ENCODE measurements at places on chromosomes 12 and 14. TPM values are rescaled to one million over a fixed set of nuclear protein-coding genes. Genes with fewer than 3 reads are reported as not detected.
A peak's percentile ranks its signal among the peaks of the same experiment; 100 is the strongest.

Gene ORMDL2
- total RNA-seq: 80.8 TPM

Gene C1QL4
- total RNA-seq: not detected

Gene SAV1
- 32.3 TPM for total RNA-seq

Gene BIN2
- total RNA-seq: 46.0 TPM

Gene CACNB3
- 42.5 TPM for total RNA-seq

GRCh38 chr14:85325134-85326017, 204.6 kb upstream of the FLRT2 start:
- no peak overlapping the region for H3K27ac ChIP-seq
- no peaks in the 10 kb centered on the region for H3K36me3 ChIP-seq
- no peak overlapping the region for H3K4me3 ChIP-seq

DNA sequence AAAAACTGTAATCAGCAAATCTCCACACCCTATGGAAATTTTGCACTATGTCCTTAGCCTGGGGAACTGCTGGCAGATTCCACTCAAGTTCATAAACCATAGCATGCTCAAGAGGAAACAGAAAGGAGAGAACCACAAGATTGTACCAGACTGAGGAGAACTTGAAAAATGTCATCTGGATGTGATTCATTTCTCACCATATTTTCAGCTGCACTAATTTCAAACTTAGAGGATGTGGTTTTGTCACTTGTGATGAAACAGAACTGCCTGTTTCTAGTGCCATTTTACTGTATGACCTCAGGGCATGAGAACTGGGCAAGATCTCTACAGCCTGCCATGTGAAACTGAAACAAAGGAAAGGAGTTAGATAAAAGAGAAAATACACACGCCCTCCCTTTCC, 1493.1 kb upstream of the FLRT2 start:
- H3K36me3 ChIP-seq: no peaks in the 10 kb centered on the region
- DNase-seq: no peak
- H3K27me3 ChIP-seq: no peaks in the 10 kb centered on the region
- no peak overlapping the region for H3K4me3 ChIP-seq
- H3K4me1 ChIP-seq: no peaks in the 10 kb centered on the region

GRCh38 chr14:95044463-95045105, 112.7 kb downstream of the DICER1 start:
- no peak overlapping the region for H3K4me3 ChIP-seq
- H3K27ac ChIP-seq: no peak overlapping the region
- peaks cover 28% of the 10 kb centered on the region for H3K27me3 ChIP-seq
- no peak for DNase-seq
- H3K4me1 ChIP-seq: no peaks in the 10 kb centered on the region

GRCh38 chr12:128761379-128761790, 62.4 kb downstream of the SLC15A4 start:
- DNase-seq: no peak
- no peaks in the 10 kb centered on the region for H3K4me1 ChIP-seq
- no peak overlapping the region for H3K27ac ChIP-seq

DNA sequence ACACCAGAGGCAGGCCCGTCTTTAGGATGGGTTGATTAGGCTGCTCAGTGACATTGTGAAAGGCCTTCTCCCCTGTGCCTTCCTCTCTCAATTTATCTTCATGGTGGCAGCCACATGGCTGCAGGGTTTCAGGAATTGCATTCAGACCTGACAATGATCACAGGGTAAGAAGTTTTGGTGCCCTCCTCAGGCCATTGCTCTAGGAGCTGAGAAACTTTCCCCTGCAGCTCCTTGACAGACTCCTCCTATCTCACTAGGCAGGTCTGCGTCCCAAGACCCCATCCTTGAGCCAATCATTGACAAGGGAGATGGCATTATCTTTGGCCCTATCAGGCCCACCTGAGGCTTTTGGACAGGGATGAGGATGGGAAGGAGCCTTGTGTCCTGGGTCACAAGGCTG, 57.4 kb upstream of the ANO4 start:
- H3K27ac ChIP-seq: no peak overlapping the region
- no peaks in the 10 kb centered on the region for H3K36me3 ChIP-seq
- H3K27me3 ChIP-seq: no peaks in the 10 kb centered on the region
- no peak overlapping the region for H3K4me3 ChIP-seq
- H3K4me1 ChIP-seq: no peaks in the 10 kb centered on the region

DNA sequence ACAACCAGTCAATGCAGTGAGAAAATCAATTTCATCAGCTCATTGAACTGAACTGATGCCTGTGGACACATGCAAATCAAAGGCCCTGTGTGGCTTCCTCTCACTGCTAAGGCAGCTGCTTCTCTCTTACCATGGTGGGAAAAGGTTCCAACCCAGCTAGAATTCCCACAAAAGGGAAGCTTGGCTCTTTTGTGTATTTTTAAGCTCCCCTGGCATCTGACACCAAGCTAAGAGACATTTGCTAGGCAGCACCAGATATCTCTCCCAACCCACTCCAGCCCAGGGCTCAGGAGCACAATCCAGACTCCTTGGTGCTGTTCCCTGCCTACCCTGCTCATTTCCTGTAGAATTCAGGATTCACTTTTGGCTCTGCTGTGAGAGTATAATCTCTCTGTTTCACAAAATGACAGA, 129.6 kb downstream of the GXYLT1 start:
- H3K27me3 ChIP-seq: no peaks in the 10 kb centered on the region
- H3K4me3 ChIP-seq: no peak overlapping the region
- no peak overlapping the region for H3K27ac ChIP-seq
- no peaks in the 10 kb centered on the region for H3K36me3 ChIP-seq
- DNase-seq: no peak

GRCh38 chr12:9868311-9868801, 798 bp downstream of the CLEC2B start:
- no peaks in the 10 kb centered on the region for H3K27me3 ChIP-seq
- no peaks in the 10 kb centered on the region for H3K36me3 ChIP-seq
- H3K27ac ChIP-seq: peak overlapping the region; percentile 91
- H3K4me3 ChIP-seq: peak overlapping the region; percentile 22
- no peak for DNase-seq
- H3K4me1 ChIP-seq: peaks cover 4% of the 10 kb centered on the region

Measured in left lung (tissue), 14 donors.